Stimulated activated CD4-positive, alpha-beta T cell treated with anti-CD3 and anti-CD28 coated beads, Interleukin-4, amount 100 ng/mL, for 24 hours (primary cell): ENCODE measurements at places on chromosomes 7 and 10.

DNA sequence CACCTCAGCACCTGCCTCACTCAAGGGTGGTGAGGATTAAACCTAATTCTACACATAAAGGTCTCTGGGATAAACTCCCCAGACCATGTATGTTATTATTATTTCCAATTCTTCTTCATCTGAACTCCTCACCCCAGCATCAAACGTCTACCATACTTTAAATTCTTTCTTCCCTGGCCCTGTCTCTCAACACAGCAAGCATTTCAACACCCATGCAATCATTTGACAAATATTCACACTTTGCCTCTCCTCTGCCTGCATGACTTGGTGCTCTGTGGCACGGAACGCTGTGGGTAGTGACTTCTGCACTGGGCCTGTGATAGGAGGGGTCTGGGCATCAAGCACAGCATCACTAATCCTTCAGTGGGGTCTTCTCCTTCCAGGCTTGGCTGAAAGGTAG is 490.8 kb downstream of the TNS3 start:
- no peak for DNase-seq

DNA sequence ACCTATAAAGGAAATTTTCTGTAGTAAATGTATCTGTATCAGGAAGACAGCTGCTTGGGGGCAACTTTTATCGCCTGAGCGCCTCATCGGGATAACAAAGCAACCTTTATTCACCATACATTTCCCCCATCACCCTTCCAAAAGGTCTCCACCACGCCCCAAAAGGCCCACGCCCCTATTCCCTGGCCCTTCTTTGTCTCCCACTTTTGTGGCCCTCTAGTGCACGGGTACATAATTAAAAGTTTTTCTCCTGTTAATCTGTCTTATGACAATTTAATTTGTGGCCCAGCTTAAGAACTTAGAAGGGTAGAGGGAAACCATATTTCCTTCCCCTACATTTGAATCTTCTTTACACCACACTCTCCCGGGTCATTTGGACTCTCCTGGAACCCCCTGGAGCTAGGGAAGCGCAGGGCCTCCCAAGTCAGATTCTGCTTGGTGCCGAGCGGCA is 625 bp downstream of the RP9 start:
- peak; percentile 23 for DNase-seq

DNA sequence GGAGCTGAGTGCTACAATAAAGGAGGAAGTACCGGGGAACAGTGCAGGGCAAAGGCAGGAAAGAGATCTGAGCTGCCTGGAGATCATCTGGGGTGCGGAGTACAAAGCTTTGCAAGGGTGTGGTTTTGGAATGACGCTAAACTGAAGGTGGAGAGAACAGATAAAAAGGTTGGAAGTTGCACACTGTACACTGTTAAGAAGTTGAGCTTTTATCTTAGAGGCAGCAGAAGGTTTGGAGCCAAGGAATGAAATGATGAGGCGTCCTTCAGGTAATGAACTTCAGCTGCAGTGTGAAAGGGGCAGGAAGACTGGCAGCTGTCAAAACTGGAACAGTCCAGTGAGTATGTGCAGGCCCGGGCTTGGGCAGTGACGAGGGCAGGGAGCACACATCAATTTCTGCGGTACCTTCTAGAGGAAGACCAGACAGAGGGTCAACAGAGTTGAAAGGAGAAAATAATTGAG is 7.2 kb upstream of the ANKRD61 start:
- no peak for DNase-seq

- no peak for DNase-seq
Measured at GRCh38 chr7:24779283-24779655, 22.0 kb upstream of the GSDME start.

DNA sequence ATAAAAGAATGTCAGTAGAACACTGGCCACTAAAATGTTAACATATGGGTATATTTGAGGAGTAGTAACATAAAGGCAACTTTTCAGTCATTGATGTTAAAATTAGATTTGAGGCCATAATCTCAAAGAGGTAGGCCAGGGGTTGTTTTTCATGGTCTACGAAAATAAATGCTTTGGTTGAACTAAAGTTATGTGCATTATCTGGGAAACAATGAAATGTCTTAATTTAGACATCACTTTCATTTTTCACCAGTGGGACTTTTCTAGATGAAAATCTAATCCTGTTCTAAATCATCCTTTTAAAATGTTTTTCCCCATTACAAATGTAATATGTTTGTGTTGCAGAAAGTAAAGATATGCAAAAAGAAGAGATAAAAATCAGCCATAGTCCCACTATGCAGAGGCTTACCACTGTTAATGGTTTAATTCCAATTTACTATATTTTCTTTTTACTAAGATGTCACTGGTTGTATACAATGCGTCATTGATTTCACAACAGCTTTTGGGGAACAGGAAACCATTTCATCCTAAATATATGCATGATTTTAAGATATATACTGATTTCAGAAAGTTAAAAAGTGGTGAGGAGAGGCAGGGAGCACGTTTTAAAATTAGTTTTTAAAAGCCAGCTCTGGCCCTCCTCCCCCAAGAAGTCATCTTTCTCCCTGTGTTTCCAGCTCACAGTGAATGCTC is 64.3 kb downstream of the ARID5B start:
- DNase-seq, result no peak

- no peak for DNase-seq
Measured at GRCh38 chr7:36306722-36307121, 82.9 kb upstream of the ANLN start.

DNA sequence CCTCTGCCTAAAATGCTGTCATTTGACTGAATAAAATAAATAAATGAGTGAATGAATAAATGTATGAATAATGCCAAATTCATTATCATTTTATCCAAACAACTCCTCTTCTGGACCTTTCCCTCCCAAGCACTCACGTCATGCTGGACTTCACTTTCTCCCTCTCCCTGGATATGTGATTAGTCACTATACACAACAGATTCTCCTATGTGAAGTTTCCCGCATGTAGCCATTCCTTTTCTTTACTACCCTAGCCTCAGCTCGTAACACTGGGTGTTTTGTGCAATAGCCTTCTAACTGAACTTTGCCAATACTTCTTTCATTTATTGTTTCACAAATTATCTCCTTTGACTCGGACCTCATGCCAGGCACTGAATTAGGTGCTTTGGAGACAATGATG is 87.6 kb upstream of the IL6 start:
- no peak for DNase-seq

DNA sequence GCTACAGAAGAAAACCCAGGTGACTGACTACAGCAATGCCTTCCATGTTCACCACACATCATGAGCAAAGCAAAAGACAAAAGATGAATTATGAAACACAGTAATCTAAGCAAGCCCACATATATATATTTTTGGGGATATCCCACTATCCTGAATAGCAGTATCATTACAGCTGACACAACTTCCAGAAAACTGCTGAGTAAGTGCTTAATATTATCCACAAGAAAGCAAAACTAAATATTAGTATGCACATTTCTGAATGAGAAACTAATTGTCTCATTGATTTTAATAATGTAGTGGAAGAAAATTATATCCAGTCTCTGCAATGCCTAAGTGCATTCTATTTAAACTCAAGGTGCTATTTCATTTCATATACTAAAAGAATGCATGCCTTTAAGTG is 14.5 kb upstream of the SLC35G1 start:
- no peak for DNase-seq

GRCh38 chr7:46554688-46555422 is 633.8 kb upstream of the IGFBP3 start:
- no peak for DNase-seq

GRCh38 chr10:48805848-48806247 is 121.2 kb downstream of the WDFY4 start:
- DNase-seq, result no peak

GRCh38 chr10:85600026-85600743 is 766.4 kb downstream of the GRID1 start:
- no peak for DNase-seq

DNA sequence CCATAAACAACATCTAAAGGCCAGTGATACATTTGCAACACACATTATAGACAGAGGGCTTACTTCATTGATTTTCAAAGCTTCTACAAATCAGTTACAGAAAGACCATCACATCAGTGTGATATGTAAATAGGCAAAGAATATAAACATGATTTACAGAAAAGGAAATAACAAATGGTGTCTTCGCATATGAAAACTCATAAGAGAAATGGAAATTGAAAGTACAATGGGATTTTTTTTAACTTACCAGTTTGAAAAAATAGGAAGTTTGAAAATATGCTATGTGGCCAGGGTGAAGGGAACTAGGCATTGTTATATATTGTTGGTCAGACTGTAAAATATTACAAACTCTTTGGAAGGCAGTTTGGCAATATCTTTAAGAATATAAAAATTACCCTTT is 27.3 kb downstream of the SEC23IP start:
- DNase-seq, result no peak

DNA sequence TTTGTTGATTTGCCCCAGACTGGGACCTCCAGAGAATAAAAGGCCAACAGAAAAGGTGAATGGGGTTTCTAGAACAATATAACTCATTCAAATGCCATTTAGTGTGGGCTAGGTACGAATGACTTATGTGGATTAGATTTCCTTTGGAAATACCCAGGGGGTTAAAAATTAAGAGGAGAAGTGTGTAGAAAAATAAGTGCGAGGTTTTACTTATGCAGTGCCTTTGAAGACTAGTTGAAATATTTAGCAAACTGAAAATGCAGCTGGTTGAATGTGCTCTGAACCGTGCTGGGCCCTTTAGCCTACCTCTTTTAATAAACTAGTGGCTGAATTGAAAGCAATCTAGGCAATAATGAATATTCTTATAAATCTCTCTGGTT is 180.6 kb downstream of the LRMDA start:
- DNase-seq, result no peak

DNA sequence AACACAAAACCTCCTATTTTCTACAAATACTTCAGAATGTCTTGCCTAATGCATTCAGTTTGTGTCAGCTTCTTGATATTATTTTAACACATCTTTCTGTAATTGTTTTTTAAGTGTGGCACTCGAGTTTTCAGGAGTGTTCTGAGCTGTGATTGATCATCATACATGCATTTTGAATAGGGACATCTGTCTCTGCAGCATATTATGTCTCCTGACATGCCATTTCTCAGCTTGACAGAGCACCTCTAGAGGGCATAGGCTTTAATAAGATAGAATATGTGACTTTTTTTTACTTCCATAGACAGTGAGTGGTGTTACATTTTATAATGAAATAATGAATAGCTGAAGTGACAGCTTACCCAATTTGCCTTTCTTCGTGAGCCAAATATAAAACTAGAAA is 219.2 kb upstream of the HDAC9 start:
- no peak for DNase-seq

GRCh38 chr7:52107355-52107754 is 790.7 kb upstream of the COBL start:
- DNase-seq, result no peak

- no peak for DNase-seq
Measured at GRCh38 chr10:129809841-129810240, 154.2 kb downstream of the EBF3 start.

DNA sequence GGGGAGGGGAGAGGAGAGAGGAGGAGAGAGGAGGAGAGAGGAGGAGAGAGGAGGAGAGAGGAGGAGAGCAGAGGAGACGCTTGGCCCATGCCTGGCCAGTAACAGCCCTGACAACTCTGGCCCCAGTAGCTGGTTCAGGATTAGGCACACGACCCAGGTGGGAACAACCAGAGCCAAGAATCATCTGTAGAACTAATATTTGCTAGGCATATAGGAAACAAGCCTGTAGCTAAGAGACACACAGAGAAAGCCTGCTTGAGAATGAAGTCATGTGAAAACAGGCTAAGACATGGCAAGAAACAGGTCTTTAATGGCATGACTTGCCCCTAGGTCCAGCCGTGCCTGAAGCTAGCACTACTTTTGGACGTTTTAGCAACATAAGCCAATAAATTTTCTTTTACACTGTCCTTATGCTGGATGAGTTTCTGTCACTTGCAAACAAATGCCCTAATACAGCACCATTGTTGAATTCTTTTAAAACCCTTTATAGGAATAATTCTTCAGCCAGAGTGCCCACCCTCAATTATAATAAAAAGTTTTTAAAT is 17.5 kb downstream of the OSBPL3 start:
- DNase-seq, result no peak

GRCh38 chr7:107725138-107725740 is 18.7 kb upstream of the CBLL1 start:
- peak; percentile 62 for DNase-seq

DNA sequence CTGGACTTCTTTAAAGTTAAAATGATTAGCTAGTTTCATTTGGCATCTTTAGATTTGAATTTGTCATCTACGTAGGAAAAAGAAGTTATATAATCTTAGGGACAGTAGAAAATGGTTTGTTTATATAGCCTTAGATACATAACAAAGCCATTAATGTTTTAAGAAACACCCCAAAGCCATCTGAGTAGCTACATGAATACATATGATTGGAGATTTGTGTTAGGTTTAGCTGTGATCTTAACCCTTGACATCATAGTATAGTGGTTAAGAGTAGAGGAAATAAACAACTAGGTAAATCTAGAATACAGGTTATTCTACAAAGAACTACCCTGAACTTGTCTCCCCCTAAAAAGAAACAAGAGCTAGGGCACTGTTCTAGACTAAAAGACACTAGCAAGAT is 18.1 kb downstream of the SAMD8 start:
- DNase-seq, result no peak

GRCh38 chr10:128277267-128277840 is 151.1 kb upstream of the MKI67 start:
- no peak for DNase-seq

GRCh38 chr10:90847436-90847835 is 10.4 kb downstream of the HTR7 start:
- no peak for DNase-seq

DNA sequence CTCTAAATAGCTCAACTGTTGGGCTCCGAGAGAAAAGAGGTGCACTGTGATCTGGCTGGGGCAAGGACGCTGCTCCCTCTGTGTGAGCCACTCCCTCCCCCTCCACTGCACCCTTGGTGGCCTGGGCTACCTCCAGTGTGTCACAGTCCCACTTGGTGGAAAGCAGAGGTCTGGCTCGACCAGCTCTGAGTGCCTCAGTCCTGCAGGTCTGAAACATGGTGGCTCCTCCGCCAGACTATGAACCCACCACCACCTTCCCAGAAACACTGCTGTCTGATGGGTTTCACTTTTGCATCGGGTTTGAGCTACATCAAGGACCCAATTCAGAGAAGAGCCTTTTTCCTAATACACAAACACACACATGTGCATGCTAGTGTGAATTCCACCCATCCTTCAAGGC is 500.1 kb downstream of the RPS24 start:
- no peak for DNase-seq

DNA sequence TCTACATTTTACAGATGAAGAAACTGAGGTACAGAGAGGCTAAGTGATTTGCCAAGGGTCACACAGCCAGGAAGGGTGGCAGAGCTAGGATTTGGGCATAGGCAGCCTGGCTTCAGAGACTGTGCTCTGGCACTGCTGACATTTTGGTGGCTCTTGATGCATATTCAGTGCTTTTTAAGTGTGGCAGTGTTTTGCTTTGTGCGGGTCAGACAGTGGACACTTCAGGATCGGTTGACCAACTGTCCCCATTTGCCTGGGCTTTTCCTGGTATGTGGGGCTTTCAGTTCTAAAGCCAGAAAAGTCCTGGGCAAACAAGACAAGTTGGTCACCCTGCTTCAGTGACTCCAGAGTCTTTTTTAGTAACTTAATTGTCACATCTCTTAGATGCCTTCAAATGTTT is 35.0 kb downstream of the SUFU start:
- no peak for DNase-seq
